Stimulated activated CD8-positive, alpha-beta memory T cell treated with anti-CD3 and anti-CD28 coated beads, Interleukin-4, amount 100 ng/mL, for 24 hours (primary cell): ENCODE measurements at places on chromosomes 13 and 19.

- no peak for DNase-seq
Measured at GRCh38 chr13:93859716-93860115, 619.8 kb downstream of the DCT start.

GRCh38 chr13:59210543-59210942, 953.2 kb downstream of the DIAPH3 start:
- DNase-seq, result no peak

- DNase-seq, result no peak
Measured at GRCh38 chr19:15178629-15179308, 22.0 kb downstream of the NOTCH3 start.

DNA sequence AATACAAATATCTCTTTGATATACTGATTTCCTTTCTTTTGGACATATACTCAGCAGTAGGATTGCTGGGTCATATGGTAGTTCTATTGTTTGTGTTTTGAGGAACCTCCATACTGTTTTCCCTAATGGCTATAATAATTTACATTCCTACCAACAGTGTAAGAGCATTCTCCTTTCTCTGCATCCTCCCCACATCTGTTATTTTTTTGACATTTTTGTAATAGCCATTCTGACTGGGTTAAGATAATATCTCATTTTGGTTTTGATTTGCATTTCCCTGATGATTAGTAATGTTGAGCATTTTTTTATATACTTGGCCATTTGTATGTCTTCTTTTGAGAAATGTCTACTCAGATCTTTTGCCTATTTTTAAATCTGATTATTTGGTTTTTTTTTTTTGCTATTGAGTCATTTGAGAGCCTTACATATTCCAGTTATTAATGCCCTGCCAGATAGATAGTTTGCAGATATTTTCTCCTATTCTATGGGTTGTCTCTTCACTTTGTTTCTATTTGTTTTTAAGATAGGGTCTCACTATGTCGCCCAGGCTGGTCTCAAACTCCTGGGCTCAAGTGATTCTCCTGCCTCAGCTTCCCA, 95.7 kb downstream of the FNDC3A start:
- DNase-seq, result no peak

- DNase-seq, result peak; percentile 64
Measured at GRCh38 chr19:10836479-10837330, 693 bp upstream of the TMED1 start.

DNA sequence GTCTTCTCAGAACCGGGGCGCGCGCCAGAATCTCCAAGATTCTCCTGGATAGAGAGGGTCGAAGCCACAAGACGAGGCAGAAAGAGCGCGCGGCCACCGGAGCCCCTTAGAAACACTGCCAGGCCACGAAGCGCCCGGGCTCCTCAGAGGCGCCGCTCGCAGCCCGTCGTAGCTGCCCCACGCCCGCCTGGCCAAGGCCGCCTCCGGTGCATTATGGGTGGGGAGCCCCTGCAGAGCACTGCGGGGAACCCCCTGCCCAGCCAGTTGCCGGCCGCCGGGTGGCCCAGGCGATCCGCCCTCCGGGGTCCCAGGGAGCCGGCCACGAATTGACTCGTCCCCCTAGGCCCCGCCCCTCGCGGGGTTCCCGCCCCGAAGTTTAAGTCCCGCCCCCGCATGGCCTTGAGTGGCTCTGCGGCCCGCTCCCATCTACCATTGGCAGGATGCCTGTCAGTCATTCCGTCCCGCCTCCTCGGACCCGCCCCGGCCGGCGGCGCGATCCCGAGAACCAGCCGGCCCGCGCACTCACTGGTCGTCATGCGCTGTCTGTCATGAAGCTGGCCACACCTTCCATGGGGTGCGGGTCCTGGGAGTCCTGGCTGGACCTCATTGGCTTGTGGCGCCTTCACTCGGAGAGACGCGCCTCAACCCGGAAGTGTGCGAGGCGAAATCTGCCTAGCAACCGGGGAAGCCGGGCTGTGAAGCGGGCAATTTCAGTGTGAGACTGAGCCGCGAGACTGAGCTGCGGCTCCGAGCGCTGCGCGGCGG, 20.2 kb upstream of the GATAD2A start:
- peak; percentile 99 for DNase-seq

GRCh38 chr19:17755977-17756670, 4.8 kb downstream of the FCHO1 start:
- DNase-seq, result no peak

GRCh38 chr19:21940684-21941083, 70.1 kb downstream of the ZNF208 start:
- no peak for DNase-seq

GRCh38 chr13:108859197-108860012, 230.0 kb downstream of the MYO16 start:
- no peak for DNase-seq

DNA sequence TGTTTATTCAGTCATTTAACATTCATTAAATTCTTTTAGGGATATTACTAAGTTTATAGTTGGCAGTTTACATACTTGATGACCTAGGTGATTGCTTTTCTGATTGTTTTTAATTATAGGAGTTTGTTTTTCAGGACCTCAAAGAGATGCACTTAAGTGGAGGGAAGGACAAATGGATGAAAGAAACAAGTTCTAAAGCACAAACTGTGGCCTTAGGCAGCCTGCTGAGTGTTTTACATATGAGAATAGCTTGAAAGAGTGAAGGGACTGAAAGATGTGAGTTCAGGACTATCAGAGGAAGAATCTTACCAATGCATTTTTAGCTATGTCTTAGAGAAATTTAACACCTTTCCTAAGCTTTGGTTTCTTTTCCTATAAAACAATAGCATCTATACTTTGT, 402.6 kb downstream of the KLF12 start:
- DNase-seq, result no peak

GRCh38 chr19:35713904-35714495, 3.8 kb upstream of the KMT2B start:
- no peak for DNase-seq

DNA sequence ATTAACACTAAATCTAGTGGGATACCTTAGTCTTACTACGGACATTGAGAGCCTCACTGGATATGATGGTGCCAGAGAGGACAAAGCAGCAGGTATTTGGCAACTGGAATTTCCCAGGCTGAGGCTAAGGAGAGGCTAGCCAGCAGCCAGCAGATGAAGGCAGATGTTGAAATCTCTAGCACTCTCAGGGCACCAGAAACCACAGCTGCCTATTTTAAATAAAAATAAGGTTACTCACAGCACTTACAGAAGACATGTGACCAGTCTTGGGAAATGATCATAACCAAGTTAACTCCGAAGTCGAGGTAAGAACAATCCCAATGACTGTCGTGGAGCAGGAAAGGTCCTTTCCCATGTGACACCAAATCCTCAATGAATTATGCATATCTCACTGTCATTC, 1726.0 kb downstream of the EFNB2 start:
- no peak for DNase-seq

GRCh38 chr19:41616792-41617621, 9.9 kb downstream of the CEACAM4 start:
- DNase-seq, result no peak

DNA sequence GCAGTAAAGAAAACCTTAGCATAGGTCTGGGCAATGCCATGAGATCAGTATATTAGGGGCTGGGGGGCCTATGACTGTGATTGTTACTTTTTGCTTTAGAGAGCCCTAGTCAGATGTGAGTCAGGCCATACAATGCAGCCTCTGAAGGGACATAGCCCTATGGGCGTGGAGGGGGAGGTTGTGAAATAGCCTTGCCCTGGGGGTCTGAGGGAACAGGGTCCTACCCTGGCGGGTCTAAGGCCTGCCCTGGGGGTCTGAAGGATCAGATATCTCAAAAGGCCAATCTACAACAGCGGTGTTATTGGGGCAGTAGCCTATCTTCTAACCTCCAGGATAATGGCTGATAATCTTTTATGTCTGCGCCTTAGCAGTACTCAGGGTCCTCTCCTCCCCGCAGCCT, 13.8 kb upstream of the SLC1A5 start:
- no peak for DNase-seq

DNA sequence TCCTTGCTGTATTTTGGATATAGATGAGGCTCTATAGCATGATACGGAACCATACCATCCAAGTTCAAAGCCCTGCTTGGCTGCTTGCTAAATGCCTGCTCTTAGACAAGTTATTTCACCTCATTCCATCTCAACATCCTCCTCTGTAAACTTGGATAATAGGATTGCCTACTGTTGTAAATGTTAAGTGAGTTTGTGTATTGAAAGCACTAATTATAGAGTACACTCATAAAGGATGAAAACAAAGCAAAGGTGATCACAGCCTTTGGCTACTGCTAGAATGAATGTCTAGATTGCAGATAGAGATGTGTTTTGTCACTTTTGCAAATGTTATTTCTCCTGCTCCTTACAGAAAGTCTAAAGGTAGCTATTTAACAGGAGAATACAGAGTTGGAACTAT, 34.3 kb upstream of the STARD13 start:
- DNase-seq, result no peak

DNA sequence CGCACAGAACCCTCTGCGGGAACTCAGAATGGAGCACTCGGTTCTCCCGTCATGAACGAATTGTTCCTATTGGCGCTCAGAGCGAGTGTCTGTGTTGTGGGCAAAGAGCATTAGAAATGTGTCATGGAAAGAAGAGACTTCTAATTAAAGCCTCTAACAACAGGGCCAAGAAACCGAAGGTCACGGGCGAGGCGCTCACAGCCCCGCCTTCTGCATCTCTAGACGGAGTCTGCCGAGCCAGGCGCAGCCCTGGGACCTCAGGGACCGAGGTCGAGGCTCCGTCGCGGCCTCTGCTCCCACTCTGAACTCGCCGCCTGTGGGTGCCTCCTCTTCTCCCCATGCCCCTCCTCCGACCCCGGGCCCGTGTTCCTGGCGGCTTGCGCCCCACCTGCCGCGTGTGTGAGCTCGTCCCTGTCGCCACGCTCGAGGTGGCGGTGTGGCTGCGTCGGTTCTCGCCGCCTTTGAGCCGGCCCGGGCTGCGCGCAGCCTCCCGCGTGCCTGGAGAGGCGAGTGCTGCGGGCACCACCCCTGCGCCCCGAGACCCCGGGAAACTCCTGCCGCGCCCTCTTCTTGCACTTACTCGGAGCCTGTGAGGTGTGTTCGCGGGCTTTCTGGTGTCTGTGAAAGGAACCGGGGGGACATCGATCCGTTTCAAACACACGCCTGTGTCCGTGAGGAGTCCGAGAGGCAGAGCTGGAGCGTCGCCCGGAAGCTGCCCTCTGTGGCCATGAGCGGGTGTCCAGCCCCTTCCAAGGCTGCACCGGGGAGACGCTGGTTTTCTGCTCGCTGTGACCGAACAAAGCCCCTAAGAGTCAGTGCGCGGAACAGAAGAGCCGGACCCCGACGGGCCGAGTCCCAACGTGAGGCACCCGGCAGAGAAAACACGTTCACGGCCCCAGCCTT, 45.4 kb upstream of the SPACA7 start:
- DNase-seq, result no peak

DNA sequence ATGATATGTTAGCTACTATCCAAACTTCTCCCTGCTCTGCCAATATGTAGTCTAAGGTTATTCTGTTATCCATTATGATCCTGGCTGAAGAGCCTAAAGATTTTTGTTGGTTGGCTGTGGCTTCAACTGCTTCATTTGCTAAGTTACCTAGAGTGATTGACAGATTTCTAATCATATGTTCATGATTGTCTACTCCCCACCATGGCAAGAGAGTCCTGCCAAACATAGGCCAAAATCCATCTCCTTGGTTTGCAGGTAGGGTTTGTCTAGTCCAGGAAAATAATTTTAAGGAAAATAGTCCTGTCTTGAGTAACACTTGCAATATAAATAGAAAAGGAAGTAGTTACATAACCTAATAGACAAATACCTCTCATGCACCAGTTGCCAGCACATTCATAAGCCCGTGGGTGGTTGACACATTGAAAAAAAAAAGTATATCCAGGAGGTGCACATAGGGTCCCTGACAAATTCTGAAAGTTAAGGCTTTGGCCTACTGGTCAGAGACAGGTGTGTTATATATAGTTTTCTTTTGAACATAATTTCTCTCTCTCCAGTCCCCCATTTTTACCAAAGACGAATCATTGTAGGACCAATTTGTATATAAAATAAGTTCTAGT, 5.4 kb upstream of the CBY2 start:
- DNase-seq, result no peak

GRCh38 chr13:113722921-113723320, 36.1 kb upstream of the TMEM255B start:
- no peak for DNase-seq

GRCh38 chr13:110706570-110707372, 855 bp upstream of the CARS2 start:
- DNase-seq, result no peak

GRCh38 chr19:4023600-4024398, 16.3 kb downstream of the PIAS4 start:
- no peak for DNase-seq

DNA sequence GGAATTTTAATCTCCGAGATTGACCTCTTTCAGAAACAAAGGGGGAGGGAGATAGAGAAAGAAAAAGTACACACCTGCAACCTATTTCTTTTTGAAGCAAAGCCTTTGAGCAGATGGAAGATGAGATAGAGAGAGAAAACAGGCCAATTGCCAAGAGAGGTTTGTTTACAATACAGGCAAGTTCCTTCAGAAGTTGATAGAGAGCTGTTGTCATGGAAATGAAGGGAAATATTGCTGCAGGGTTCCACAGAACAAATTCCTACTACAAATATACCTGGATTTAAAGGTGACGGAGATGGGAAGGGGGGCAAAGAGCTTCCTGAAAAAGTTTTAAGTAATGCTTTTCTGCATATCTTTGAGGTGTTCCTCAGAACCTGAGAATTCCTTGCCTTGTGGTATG, 388.4 kb downstream of the NDFIP2 start:
- DNase-seq, result no peak

DNA sequence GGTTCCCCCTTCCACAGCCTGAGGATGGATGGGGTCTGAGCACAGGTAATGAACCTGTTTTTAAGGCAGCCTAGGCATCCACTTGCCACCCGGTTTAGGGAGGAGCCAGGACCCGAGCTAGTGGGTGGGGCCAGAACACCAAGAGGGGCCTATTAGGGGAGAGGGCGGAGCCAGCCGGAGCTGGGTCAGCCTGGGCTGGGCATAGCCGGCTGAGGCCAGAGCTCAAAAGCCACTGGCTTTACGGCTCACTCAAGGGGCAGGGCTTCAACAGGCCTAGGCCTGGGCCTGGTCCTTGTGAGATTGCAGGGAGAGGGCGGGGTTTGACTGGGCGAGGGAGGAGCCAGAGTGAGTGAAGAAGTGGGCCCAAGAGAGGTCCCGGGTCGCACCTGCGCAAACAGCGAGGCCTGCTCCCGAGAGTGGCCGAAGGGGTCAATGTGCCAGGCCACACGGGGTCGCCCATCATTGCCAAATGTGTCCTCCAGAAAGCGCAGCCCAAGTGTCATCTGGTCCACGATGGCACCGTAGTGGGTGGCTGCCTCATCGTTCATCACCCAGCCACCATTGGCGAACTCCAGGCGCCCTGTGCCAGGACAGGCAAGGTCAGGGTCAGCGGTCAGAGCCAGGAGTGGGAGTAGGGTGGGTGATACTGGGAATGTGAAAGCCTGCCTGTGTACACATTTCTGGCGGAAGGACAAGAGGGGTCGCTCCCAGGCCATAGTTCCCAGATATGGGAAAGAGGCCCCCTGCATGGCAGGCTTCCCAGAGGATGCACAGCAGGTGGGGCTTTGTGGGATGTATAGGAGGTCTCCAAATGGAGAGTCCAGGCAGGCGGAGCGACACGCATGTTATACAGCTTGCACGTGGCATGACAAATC, 1.9 kb downstream of the MAN2B1 start:
- DNase-seq, result no peak

- no peak for DNase-seq
Measured at GRCh38 chr19:3768015-3768747, 3.8 kb downstream of the RAX2 start.

- no peak for DNase-seq
Measured at GRCh38 chr13:110468986-110469495, 92.5 kb downstream of the RAB20 start.

- peak; percentile 3 for DNase-seq
Measured at GRCh38 chr13:109569958-109570711, 216.2 kb downstream of the IRS2 start.
